ENCODE measurements at places on chromosomes 2 and 18.

DNA sequence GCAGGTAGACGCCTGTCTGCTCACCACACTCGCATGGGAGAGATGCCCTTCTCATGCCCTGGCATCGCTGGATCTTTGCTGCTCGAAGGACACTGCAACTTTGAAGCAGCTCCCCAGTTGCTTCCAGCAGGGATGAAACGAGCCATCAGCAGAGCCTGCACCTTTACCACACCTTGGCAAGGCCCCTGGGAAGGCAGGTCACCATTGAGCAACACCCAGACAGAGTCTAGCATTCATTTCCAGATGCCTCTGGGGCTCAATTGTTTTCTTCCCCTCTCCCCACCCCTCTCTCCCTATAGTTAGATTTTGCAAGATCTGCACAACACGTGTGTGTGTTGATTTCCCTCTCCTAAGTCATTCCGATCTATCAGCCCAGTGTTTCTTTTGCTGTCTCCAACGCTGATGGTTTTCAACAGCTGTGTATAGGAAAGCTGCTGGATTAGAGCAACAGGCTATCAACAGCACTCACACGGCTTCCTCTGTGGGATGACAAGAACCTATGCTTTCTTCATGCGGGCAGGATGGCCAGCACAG is 25.6 kb upstream of the INHBB start:
- no peak for DNase-seq

DNA sequence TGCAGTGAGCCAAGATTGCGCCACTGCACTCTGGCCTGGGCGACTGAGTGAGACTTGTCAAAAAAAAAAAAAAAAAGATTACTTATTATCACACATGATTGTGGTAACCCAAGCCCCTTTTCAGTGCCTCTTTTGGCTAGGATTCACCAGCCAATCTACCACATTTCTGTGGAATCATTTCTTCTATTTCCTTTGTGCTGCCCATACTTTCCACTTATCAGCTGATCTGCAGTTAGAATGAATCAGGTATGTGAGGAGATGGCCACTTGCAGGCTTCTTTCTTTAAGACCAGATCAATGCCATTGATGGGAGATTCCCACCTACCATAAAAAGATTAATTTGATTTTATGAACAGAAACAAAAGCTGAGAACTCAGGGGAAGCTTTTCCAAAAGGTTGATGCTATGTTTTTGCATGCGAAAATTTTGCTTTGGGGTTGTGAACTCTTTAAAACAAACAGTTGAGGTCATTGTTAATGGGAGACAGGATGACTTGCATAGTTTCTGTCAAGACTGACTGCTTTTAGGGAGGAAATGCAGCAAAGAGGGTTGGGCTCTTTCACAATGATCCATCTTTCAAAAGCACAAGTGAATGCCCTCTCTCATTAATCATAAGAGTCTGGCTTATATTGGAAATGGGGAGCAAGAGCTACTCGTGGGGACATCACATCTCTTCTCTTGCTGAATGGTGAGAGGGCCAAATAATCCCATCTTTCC is 66.9 kb upstream of the CYP26B1 start:
- no peak for DNase-seq

DNA sequence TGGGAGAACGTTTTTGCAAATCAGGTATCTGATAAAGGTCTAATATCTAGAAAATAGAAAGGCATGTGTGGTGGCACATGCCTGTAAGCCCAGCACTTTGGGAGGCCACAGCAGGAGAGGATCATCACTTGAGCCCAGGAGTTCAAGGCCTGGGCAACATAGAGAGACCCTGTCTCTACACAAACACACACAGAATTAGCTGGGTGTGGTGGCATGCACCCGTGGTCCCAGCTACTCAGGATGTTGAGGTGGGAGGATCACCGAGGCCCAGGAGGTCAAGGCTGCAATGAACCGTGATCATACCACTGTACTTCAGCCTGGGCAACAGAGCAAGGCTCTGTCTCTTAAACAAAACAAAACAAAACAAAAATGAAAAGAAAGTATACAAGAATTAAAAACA is 13.8 kb upstream of the TBR1 start:
- DNase-seq = no peak

GRCh38 chr18:679516-679915 is 22.1 kb downstream of the TYMS start:
- DNase-seq = no peak

DNA sequence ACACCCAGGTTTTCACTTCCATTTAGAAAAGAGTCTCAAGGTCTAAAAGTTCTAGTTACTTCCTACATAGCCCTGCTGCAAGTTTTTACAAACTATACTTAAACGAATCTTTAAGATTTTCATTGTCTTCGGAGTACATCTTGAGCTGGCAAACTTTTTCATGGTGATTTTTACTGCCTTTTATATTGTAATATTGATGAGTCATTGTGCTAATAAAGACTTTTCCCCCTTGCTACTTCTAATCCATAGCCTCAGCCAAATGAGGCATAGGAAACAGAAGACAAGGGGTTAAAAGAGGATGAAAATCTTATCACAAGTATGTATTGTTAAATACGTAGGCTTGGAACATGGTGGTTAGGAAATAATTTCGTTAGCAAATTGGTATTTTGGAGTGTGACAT is 4.1 kb downstream of the DPP10 start:
- no peak for DNase-seq

- no peak for DNase-seq
These were observed 106.6 kb upstream of the STON1 start for GRCh38 chr2:48423376-48423775.

- DNase-seq = no peak
These were observed 64.7 kb downstream of the FAM228A start for GRCh38 chr2:24239553-24239952.

- no peak for DNase-seq
These were observed 170.6 kb upstream of the FIGN start for GRCh38 chr2:163906410-163906809.

DNA sequence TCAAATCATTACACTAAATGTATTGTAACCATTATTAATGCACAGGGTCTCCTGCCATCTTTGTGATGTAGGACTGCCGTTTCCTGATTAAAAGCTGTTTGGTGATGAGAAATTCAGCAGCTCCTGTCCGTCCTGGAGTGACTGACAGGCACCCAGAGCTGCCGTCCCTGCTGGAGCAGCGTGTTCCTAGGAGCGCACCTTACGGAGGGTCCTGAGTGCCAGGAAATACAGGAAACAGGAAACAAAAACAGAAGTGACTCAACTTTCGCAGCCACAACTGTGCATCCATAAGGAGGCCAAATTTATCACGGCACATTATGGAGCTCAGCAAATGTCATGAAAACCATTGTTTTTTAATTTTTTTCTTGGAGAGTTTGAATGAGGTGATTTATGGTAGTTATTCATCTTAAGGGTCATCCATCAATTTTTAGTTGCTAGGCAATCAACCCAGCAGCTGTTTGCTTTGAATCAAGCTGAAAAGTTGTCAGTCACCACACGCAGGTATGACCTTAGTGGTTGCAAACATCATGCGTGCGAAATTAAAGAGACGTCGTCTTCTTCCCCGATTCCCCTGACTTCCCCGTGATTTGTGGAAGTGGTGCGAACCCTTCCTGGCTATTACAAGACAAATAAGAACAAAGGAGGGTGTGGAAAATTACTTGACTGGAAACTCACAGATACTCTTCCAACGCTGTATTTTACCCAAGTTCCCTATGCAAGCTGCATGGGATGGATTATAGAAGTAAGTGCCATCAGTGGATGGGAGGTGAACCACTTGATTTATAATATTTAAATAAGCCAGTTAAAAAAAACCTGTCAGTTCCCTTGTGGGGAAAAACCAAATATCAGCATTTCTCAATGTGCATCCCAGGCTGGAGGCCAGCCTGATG is 19.8 kb downstream of the TSHZ1 start:
- no peak for DNase-seq

GRCh38 chr2:237701859-237702390 is 74.5 kb downstream of the LRRFIP1 start:
- no peak for DNase-seq

DNA sequence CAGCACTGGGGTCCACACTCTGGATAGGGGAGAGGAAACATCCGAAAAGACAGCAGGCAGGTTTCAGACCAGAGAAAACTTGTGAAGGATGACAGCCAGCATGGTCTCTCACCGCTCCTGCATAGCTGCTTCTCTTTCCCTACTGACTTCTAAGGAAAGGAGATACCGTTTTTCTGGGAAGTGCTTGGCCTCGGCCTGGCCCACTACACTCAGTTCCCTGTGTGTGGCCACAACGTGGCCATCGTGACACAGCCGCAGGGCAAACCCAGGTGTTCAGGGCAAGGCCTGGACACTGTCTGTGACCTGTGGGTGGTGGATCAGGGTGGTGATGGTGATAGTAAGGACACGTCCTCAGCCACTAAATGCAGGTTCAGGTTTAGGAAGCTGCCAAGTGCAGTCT is 34.2 kb upstream of the ACAA2 start:
- no peak for DNase-seq

DNA sequence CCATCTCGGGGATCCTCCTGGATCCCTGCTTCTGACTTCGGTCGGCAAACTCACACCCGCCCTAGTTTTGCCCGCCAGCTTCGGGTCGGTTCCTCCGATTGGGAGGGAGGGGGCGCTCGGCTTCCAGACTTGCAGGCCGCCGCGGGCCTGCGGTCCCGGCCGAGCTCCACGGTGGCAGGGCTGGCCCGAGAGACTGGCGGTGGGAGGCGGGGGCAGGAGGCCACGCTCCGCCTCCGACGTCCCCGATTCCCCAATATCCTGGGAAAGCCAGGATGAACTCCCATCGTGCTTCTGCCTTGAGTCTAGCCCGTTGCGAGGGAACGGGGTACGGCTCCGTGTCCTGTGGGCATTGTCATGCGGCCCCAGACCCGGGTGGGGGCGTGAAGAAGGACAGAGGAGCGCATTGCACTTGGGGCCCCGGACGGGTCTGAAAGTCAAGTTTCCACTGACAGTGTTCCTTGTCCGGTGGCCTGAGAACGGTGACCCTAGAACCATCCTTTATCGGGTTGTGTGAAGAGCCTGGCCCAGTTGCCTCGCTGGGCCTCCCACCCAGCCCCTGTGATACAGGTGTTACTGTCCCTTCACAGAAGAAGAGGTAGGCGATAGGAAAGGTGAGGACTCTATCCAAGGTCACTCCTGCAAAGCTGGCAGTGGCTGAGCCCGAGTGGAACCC is 2.4 kb upstream of the INHBB start:
- DNase-seq = no peak

DNA sequence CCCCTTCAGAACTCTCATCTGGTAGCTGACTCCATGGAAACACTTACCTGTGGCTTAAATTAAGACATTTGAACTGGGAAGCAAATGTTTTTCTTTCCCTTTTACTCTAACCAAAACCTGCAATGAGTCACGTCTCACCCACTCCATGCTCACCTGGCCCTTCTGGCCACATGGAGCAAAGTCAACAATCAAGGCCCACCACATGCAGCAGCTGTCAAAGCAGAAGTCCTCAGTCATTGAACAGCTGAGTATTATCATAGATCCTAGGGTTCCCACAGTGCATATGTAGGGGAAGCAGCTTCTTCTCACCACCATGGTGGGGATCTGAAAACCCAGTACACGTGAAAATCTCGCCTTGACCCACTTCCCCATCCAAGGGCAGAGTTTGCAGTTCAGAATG is 12.3 kb upstream of the MEP1B start:
- no peak for DNase-seq

DNA sequence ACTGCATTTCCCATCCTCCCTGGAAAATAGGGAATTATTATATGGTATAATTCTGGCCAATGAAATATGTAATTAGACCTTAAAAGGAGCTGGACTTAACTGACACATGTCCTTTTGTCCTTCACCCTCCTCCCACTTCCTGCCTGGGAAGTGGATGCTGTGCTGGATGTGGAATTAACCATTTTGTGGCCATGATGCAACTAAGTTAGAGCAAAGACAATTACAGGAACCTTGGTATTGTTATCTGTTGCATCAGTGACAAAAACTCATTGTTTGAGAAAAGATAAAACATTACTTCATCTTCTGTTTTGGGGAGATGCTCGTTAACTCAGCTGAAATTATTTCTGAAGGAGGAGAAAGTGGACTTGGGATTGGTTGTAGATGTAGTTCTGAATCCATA is 227.7 kb upstream of the BOD1L2 start:
- no peak for DNase-seq

DNA sequence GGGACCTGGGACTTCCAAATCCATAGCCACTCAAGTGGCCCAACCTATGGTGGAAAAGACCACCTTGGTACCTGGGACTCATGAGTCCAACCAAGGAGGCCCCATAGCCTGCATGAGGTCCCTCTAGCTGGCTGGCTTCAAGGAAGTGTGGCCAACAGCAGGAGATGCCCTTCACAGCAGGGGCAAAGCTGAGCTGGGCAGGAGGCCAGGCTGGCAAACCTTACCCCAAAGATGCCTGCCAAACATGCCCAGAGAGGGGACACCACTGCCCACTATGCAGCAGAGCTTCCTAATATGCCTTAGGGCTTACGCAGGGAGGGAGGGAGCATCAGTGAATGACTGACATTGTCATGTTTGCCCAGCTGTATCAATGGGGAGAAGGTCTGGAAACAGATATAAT is 188.0 kb upstream of the GLI2 start:
- DNase-seq = no peak

- no peak for DNase-seq
These were observed 5.3 kb downstream of the NEU4 start for GRCh38 chr2:241814393-241814642.

- DNase-seq = peak; percentile 60
These were observed 1544.4 kb downstream of the LRP1B start for GRCh38 chr2:140586379-140586778.

DNA sequence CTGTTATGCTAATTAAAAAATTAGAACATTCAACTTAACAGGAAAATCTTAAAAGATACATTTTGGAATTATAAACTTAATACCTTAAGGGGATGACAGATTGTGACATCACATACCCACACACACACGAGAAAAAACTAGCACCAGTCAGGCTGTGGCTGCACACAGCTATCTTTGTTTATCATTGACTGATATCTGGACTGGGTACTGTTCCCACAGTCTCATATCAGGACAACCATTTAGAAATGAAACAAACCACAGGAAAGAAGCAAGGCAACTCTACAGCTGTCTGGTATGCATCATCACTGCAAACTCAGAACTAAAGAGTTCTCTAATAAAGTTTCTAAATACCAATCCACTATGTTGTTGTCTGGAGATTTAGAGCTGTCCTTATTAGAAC is 210.9 kb upstream of the SMAD7 start:
- no peak for DNase-seq

DNA sequence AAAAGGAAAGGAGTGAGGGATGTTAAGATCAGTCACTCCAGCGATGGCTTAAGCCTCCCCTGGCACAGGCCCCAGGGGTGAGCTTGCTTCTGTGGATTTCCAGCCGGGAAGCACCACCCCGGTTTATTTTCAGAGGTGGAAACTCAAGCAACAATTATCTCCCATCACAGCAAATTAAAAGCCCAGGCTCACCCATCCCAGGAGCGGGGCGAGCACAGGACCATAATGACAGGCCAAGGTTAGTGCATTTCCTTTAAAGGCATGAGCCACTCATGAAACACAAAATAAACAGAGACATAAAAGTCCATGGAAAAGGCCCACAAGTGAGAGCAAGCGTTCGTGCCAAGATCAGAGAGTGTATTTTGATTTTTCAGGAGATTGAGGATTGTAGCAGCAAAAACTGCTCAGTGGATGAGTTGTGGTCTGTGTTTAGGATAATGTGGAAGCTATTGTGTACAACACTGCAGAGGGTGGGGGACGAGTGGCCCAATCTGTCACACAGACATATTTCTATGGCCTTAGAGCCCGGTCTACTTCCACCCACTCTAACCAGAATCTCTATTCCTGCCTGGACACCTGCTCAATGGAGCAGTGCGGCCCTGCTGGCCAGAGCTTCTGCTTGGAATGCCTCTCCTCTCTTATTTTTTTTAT is 111.4 kb upstream of the CDC42EP3 start:
- no peak for DNase-seq

- peak; percentile 82 for DNase-seq
These were observed 231.2 kb downstream of the MYO3B start for GRCh38 chr2:170409164-170409535.

GRCh38 chr2:67313536-67313935 is 83.6 kb upstream of the ETAA1 start:
- DNase-seq = no peak
